ENCODE measurements at places on chromosomes 4 and X. TPM values are rescaled to one million over a fixed set of nuclear protein-coding genes. Genes with fewer than 3 reads are reported as not detected.

The CC2D2A gene
- total RNA-seq = not detected

The VCX gene
- total RNA-seq = not detected

The RHOXF1 gene
- 4.7 TPM for total RNA-seq

The GUF1 gene
- 17.9 TPM for total RNA-seq

The GPC4 gene
- not detected for total RNA-seq

The IL21 gene
- total RNA-seq = 0.20 TPM

The CCDC158 gene
- not detected for total RNA-seq

The HS6ST2 gene
- total RNA-seq = not detected

The CLIC2 gene
- total RNA-seq = 1.2 TPM

The AFF2 gene
- 1.1 TPM for total RNA-seq

The FRMD7 gene
- not detected for total RNA-seq

The RASSF6 gene
- not detected for total RNA-seq

- DNase-seq = no peak
Measured at GRCh38 chr4:123423819-123424218, 27.2 kb downstream of the SPRY1 start.

GRCh38 chrX:9730752-9731151 is 34.9 kb downstream of the GPR143 start:
- DNase-seq = no peak

GRCh38 chr4:56540826-56541225 is 35.2 kb downstream of the ARL9 start:
- DNase-seq = no peak

GRCh38 chrX:19225909-19226308 is 103.6 kb upstream of the ADGRG2 start:
- DNase-seq = no peak

- DNase-seq = no peak
Measured at GRCh38 chr4:55087009-55087912, 38.1 kb downstream of the KDR start.

DNA sequence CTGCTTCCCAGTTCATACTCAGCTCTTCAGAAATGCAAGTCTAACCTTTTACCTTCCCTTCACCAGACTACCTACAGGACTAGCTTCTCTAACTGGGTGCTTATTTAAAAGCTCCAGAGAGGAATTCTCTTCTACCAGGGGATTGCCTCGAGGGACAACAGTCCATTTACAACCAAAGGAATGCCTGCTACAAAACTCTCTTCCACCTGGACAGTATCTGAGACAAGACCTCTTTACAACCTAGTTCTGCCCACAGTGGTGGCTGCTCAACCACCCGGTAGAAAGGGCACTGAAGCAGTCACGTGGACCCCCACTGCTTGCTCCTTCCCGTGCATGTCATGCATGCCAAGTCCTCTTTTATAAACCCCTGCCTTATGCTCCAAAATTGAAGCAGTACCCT is 158.1 kb upstream of the ANXA10 start:
- DNase-seq = no peak

GRCh38 chr4:95857761-95858160 is 17.9 kb downstream of the PDHA2 start:
- no peak for DNase-seq

- DNase-seq = no peak
Measured at GRCh38 chr4:1910643-1911042, 39.5 kb downstream of the NSD2 start.

- no peak for DNase-seq
Measured at GRCh38 chrX:124256216-124256615, 76.2 kb upstream of the TEX13D start.

DNA sequence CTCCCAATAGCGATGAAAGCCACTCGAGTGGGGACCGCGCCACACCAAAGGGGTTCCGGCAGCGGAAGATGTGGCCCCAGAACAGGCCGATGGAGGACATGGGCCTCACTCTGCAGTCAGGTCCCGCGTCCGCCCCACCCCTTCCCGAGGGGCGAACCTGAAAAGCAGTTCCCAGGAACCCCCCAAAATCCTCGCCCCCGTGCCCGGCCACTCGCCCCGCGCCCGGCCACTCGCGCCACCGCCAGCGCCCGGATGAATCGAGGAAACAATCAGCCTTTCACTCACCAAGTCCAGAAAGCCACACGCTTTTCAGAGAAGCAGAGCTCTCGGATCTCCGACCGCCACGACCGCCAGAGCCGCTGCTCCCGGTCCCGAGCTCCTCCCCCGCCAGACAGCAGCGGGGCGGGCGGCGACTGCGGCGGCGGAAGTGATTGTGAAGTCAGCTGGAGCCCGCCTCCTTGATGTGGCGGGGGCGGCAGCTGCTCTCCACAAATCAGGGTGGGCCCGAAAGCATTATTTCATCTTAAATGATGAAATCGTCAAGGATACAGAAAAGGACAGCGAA is at the start of gene PJA1:
Gene PJA1, minus strand, starts transcription at position 367 of the 565 bp plus-strand sequence. CDS start 2,380 bp downstream, outside the sequence.
- DNase-seq = peak; percentile 78

DNA sequence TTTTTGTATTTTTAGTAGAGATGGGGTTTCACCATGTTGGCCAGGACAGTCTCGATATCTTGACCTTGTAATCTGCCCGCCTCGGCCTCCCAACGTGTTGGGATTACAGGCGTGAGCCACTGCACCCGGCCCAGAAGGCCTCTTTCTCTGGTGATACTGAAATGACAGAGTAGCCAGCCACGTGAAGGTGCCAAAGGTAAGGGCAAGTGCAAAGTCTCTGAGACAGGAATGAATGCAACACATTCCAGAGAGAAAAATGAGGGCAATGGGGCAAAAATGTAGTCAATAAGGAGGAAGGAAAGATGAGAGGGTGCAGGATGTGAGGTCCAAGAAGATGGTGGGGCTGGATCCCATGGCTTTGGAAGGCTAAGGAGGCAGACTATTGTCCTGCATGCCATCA is 176.0 kb downstream of the NR3C2 start:
- no peak for DNase-seq

- no peak for DNase-seq
Measured at GRCh38 chrX:153685751-153686696, 1.7 kb upstream of the SLC6A8 start.

- DNase-seq = no peak
Measured at GRCh38 chrX:144327495-144327894, 443.6 kb downstream of the UBE2NL start.

DNA sequence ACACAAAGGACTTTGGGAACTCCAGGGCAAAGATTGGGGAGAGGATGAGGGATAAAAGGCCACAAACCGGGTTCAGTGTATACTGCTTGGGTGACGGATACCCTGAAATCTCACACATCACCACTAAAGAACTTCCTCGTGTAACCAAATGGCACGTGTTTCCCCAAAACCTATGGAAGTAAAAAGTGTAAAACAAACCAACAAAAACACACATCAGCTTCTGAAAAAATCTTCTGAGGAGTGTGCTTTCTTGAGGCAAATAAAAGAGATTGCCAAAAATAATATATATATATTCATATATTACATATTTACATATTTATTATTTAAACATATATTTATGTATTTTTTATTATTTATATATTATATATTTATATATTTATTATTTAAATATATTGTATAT is 3.9 kb downstream of the P2RY8 start:
- no peak for DNase-seq

DNA sequence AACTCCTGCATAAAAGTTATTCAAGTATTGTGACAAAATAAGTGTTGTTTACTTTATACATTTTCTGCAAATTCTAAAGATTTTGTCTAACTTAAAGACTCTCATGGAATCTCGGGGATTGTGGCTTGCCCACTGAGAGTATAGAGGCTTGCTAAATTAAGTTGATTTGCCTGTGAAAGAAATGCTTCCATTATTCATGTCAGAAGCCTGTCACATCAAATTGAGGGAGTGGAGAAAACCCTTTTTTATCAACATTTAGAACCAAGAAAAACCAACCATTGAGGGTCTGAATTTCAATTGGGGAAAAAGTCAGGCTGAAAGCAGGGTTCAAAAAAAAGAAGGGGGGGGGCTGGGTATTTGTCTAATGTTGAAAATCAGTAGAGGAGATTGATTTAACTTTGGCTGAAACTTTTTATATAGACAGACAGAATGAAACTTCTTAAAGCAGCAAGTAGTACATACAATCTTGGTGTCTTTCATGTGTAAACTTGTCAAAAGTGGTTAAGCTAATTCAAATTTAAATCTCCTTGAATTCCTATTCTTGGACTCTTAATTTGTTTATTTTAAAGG is 144.8 kb upstream of the CXorf66 start:
- DNase-seq = no peak

DNA sequence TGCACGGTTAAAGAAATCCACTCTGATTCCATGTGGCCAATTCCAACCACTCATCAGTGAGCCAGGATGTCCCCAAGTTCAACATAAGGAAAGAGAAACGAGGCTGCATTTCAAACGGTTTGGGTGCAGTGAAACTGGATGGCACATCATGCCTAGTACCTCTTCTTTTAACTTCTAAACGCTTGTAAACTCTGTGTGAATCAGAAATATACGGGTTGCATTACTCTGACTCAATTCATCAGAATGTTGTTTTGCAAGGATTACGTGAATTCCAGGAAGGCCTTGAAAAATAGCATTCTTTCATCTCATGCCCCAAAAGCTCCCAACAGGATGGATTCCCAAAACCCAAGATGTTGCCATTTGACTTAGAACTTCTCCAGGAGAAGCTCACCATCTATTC is 270.4 kb downstream of the LDB2 start:
- DNase-seq = no peak

GRCh38 chrX:87110142-87110541 is 407.5 kb upstream of the KLHL4 start:
- no peak for DNase-seq

DNA sequence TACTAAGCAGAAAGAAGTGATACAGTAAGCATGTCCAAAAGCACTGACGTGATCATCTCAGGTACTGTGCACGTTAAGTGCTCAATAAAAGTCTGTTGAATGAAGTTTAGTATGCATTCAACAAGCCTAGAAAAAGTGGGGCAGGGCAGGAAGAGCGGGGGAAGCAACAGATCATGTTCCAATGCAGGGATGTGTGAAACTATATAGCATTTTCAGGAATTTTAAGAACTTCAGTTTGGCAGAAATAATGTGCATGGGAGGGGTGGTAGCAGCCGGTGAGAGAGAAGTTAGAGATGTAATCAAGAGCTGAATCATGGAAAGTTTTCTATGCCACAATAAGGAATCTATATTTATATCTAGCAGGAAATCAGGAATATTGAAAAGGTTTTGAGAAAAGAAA is 19.2 kb upstream of the CCNA2 start:
- DNase-seq = no peak

- DNase-seq = no peak
Measured at GRCh38 chr4:88277711-88278225, 6.6 kb downstream of the PPM1K start.

DNA sequence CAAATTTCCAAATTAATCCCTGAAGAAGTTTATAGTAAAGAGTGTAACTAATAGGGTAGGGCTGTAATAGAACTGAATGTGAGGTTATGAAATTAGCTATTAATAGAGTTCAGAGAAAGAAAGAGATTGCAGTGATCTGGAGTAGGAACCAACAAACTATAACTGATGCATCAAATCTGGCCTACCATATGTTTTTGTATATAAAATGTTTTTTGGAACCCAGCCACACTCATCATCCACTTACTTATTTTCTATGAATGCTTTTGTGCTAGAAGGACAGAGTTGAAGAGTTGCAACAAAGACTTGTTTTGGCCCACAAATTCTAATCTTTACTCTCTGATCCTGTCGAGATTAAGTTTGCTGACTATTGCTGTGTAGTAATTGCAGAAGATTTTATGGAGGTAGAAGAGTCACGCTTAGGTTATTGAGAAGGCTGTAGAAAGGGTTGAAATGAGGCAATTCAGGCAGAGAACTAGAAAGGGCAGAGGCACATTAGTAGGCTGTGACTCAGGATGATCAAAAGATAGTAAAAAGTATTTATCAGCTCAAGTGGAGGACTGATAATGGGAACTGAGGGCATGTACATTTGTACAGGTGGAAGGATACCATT is 298.7 kb upstream of the EMCN start:
- DNase-seq = no peak
